ENCODE measurements at places on chromosomes 7 and 10. TPM values are rescaled to one million over a fixed set of nuclear protein-coding genes. Genes with fewer than 3 reads are reported as not detected.

DNAH11 gene
- 0.15 TPM for total RNA-seq

SPOCK2 gene
- total RNA-seq: 0.31 TPM

CALML5 gene
- not detected for total RNA-seq

ASAH2 gene
- 3.6 TPM for total RNA-seq

TAS2R5 gene
- 0.29 TPM for total RNA-seq

ST8SIA6 gene
- 0.04 TPM for total RNA-seq

IGF2BP3 gene
- total RNA-seq: 30.4 TPM

TUBB8 gene
- 0.12 TPM for total RNA-seq

TMEM176B gene
- total RNA-seq: 0.12 TPM

ANKRD1 gene
- total RNA-seq: 6.5 TPM

LRIT1 gene
- not detected for total RNA-seq

UFSP1 gene
- total RNA-seq: 4.9 TPM

ADAM22 gene
- 0.38 TPM for total RNA-seq

INA gene
- total RNA-seq: 31.4 TPM

HOXA11 gene
- 0.77 TPM for total RNA-seq

LRMDA gene
- 4.3 TPM for total RNA-seq

WDR86 gene
- 0.38 TPM for total RNA-seq

POM121L12 gene
- not detected for total RNA-seq

CDH23 gene
- total RNA-seq: 2.0 TPM

WASL gene
- total RNA-seq: 24.3 TPM

TBX20 gene
- 2.1 TPM for total RNA-seq

HMX2 gene
- 0.13 TPM for total RNA-seq

OR6B1 gene
- not detected for total RNA-seq

TRIM50 gene
- not detected for total RNA-seq

FAM25C gene
- total RNA-seq: not detected

SPDYE5 gene
- total RNA-seq: not detected

MSMB gene
- total RNA-seq: not detected

FAM237B gene
- total RNA-seq: not detected

ZNF33A gene
- total RNA-seq: 8.8 TPM

VSTM4 gene
- total RNA-seq: 0.35 TPM

TMEM130 gene
- total RNA-seq: 0.26 TPM

ZFAND2A gene
- total RNA-seq: 61.5 TPM

GIMAP6 gene
- not detected for total RNA-seq

TSPAN33 gene
- 6.0 TPM for total RNA-seq

SERPINE1 gene
- 1,104 TPM for total RNA-seq

SEMA3D gene
- not detected for total RNA-seq

MCM10 gene
- 22.1 TPM for total RNA-seq

SDK1 gene
- 0.27 TPM for total RNA-seq

MAGI2 gene
- total RNA-seq: 0.46 TPM

All from A549 treated with CORT108297 at 1 μM for 4 hours (cell line).